ENCODE measurements at places on chromosomes 1 and 21.
A peak's percentile ranks its signal among the peaks of the same experiment; 100 is the strongest.

DNA sequence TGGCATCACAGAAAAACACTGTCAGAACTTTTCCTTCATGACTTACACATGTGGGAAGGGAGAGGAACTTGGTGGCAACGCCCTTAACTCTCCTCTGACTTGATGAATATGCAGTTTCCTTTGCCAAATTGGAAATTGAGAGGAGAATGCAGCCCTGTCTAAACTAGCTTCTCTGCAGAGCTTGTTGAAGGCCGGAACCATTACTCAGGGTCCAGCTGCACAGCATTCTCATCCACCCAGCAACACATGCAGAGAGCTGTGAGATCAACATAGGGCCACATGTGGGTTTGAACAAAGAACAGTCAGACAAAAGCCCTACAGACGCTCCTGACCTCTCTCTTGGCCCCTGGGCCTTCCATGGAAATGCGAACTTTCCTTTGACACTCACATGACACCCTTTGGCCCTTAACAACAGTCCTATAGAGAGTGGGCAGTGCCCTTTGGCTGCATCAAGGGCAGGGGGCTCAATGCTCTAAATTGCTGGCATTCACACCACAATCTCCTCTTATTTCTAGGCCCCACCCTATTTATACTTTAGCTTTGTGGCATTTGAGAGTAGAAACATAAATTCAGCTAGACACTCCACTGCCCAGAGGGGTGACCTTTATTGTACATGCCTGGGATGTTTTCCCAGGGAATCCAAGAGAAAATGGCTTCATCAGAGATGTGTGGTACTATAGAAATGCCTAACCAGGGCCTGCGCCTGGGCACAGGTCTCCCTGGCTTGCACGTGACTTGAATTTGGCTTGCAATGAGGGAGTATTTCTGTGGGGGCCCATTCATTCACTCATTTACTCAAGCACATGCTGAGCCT is 64.4 kb downstream of the CDC7 start:
- peak; percentile 66 for DNase-seq

GRCh38 chr1:77652268-77652667 is 30.2 kb downstream of the ZZZ3 start:
- DNase-seq: peak; percentile 18

- no peak for DNase-seq
Measured at GRCh38 chr1:216825557-216825956, 102.3 kb upstream of the ESRRG start.

DNA sequence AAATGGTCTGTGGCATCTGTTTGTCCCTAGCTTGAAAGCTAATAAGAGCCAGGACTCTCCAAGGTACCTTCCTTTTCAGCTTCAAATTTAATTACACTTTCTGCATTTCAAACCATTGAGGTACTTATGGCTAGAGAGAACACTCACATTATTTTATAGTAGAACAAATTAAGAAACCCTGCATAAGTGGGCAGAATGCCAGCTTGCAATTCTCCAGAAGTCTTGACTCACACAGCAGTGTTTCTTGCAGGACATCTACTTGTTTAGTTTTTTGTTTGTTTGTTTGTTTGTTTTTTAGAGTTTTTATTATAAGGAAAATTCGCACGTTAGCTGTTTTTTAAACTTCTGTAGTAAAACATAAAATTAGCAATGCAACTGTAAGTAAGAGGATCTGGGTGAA is 397.2 kb downstream of the NEGR1 start:
- DNase-seq: no peak

- DNase-seq: no peak
Measured at GRCh38 chr1:6104631-6105030, 58.9 kb downstream of the KCNAB2 start.

DNA sequence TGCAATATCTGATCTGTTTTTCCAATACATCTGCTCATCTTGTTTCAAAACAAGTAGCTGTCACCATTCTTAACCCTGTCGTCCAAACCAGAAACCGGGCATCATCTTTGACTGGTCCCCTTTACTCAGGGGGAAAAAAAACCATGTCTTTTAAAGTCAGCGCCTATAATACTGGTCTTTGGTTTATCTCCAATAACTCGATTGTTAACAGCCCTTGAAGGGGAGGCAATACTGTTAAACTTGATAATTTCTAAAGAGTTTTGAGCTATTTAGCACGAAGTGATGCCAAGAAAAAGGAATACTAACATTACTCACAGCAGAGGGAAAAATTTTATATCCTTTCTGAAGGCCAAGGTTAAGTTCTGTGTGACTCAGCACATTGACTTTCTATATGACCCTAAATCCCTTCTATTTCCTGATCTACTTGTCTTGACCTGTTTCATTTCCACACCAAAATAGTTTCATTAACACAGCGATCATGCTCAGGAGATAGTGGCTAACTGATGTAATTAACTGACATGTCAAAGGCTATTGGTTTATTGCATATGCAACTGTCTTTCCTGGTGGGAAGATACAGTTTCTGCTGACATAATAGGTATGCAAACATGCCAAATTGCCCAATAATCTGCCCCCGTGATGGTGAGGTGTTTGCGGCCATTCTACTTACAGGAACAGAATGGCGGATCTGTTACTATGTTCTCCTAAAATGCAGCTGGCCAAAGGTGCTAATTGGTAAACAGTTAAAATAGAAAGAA is 59.1 kb downstream of the NFIA start:
- peak; percentile 21 for DNase-seq

DNA sequence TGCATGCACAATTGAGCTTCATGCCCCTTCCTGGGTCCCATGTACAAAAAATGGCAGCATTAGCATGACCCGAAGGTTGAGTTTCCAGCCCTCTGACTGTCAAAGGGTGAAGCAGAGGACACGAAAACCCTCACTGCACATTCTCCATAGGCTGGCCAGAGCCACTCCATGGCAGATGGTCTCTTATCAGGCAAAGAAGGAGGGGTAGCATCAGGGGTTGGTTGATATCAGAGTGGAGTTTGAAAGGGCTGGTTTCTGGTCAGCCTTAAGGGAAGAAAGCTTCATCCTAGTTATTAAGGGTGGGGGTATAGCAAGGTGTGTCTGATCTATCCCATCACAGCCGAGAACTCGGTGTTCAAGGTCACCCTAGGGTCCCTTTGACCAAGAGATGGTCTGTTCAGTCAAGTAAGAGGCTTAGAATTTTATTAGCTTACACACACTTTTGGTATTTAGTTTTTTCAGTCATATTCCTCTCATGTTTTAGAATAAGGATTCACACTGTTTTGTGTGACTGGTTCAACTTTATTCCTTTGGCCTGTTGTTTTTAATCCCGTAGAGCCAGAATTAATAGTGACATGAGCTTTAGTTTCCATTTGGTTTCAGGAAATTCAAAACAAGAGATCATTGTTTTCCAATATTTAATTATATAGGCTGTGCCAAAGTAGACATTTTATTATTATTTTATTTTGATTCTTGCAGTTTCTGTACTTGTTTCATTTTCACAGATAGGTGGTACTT is 199.9 kb upstream of the FMN2 start:
- DNase-seq: no peak

DNA sequence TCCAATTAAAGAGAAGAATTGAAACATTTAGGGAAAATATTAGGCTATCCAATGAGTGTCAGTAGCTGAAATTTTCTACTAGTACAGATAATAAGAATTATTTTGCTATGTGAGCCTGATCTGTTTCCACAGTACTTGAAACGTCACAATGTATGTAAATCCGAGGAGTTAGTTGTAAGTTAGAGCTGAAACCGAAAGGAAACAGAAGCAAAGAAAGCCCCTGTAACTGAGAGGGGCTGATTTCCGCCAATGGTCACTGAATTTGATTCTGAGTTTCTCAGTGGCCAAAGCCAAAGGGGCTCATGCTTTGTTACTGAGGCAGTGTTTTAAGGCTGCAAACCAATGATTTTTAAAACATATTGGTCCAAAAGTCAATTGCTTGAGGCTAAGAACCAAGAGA is 168.3 kb upstream of the DUSP10 start:
- DNase-seq: no peak
